Fibroblast of the aortic adventitia (primary cell): ENCODE measurements at places on chromosomes 7 and 10.

GRCh38 chr7:40498924-40499510 lies 364.2 kb downstream of the SUGCT start:
- DNase-seq, result no peak

DNA sequence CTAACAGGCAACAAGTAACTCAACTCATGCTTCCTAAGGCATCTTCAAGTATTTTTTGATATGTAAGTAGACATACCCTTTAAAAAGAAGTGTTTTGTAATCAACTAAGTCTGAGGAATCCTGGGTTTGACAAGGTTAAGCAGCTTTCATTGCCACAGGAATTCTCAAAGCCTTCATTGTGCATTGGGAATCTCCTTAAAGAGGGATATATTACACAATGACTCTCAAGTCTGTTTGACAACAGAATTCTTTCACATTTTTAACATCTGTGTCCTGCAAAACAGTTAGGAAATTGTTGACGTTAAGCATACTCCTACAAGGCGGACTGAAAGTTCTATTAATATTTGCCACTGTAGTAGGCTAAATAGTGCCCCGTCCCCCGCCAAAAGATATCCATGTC lies 71.4 kb downstream of the SGMS1 start:
- peak; percentile 91 for DNase-seq

DNA sequence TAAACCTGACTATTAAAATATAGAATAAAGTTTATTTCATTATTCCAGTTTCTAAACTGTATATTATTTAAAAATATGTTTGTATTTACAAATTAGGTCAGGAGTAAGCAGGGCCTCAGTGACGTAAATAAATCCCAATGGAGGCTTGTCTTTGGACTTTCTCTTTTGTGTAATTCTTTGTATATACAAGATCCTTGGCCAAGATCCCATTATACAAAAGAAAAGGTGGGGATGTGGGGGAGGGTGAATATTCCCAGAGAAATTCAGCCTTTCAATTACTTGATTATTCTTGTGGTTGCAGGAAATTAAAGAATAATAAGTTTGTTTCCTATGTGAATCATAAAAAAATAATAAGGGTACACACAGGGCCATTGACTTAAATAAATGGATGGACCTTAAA lies 178.7 kb upstream of the PRPS1L1 start:
- DNase-seq, result no peak

GRCh38 chr7:141161550-141162535 lies 88.0 kb downstream of the TMEM178B start:
- DNase-seq, result no peak

- DNase-seq, result no peak
These were observed 11.6 kb upstream of the ADCK2 start for GRCh38 chr7:140661124-140661523.

DNA sequence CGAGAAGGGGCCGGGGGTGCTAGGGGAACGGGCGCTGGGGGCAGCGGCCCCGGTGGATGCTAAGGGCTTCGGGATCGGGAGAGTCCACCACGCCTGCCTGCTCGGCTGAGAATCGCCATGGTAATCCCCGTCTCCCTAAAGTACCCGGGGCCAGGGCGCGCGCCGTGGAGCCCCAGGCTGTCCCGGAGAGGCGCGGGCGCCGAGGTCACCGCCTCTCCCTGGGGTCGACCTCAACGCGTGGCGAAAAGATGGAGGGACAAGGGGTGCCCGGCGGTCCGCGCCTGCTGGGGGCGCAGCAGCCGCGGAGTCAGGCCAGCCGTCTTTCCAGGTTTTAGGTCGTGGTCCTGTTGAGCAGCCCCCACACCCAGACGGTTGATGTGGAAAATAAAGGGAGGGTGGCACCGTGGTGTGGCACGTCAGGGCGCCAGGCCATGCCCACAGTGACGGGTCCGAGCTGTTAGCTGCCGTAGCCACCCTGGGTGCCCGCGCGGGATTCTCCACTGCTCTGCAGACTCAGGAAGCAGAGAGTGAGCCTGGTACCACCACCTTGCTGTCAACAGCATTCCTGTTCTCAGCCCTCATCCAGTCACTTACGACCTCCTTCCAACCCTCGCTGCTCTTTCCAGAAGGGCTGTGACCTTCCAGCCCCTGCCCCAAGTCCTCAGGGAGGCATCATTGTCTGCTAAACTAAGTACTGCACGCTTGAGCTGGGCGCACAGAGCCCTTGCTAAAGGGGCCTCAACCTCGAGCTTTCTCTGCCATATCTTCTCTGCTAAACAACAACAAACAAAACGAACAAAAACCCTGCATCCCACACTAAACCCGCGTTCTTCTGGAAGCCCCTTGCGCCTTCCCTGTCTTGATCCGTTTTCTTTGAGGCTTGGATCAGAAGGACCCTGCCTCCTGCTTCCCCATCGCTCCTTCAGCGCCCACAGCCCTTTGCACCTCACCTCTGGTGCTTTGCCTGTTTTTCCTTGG lies 666 bp downstream of the SMKR1 start:
- DNase-seq, result no peak

GRCh38 chr7:120691915-120692314 lies 166.0 kb downstream of the TSPAN12 start:
- DNase-seq, result no peak

DNA sequence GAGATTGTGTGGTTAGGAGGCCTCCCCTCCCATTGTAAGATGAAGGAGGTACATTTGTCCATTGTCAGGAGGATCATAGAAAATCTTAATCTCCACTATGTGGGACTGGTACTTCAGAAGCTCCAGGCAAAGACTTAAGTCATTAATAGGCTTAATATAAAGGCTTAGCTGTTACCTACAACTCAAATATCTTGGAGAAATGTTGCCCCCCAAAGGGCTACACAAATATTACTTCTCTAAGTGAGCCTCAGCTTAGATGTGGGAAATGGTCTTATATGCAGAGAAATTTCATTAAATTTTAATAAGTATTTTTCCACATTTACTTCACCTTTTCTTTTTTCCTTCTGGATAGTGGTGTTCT lies 27.2 kb downstream of the TAS2R41 start:
- DNase-seq, result no peak

- DNase-seq, result peak; percentile 72
These were observed 279.8 kb downstream of the KCNMA1 start for GRCh38 chr10:77357611-77358310.

DNA sequence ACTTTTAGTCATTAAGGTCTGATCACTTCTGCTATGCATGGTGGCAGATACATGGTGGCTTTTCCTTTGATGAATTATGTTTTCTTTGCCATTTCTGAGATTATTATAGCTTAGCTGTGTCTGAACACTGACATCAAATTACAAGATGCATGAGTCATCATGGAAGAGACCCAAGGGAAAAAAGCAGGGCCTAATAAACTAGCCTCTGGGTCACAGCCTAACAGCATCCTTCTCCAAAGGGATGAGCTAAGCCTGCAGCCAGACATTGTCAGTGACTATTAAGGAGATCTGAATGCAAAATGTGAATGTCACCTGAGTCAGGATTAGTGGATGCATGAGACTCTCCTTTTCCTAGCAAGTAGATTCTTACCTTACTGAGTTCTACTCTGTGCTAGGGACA lies 19.1 kb upstream of the OGDHL start:
- peak; percentile 29 for DNase-seq

DNA sequence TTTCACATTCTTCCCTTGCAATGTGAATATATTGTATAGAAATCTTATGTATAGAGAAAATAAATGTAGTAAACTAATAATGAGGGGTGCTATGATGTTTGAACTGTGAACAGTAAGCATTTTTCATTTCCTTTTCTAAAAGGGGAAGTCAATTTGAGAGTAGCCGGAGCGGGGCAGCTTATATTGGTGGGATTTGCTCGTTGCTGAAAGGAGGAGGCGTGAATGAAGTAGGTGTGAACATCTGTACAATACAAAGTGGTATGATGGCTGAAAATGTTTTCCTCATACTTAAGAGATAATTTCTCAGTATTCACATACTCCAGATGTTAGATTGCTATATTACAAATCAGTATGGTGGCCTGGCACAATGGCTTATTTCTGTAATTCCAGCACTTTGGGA lies 87.1 kb downstream of the SRI start:
- DNase-seq, result no peak

- no peak for DNase-seq
These were observed 148.6 kb upstream of the PDE1C start for GRCh38 chr7:32218741-32219288.

DNA sequence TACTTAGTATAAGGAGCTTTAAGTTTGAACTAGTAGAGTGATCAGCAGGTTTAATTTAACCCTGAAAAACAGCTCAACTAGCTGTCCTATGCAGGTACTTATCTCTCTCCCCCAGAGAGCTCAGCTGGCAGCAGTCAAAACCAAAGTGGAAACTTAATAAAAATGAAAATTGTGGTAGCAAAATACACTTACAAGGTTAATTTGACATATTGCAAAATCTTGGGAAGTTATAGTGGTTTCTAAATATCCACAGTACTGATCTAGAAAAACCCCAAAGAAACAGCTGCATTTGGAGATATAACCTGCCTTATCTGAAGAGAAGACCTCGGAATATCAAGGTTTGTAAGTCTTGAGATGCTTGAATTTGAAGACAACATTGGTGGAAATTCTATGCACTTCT lies 269.2 kb downstream of the RNLS start:
- no peak for DNase-seq

GRCh38 chr7:6011541-6011940 lies 2.5 kb downstream of the AIMP2 start:
- DNase-seq, result no peak

GRCh38 chr7:158277219-158278141 lies 310.1 kb downstream of the PTPRN2 start:
- no peak for DNase-seq

- DNase-seq, result no peak
These were observed 806.6 kb downstream of the NXPH1 start for GRCh38 chr7:9240001-9240400.

DNA sequence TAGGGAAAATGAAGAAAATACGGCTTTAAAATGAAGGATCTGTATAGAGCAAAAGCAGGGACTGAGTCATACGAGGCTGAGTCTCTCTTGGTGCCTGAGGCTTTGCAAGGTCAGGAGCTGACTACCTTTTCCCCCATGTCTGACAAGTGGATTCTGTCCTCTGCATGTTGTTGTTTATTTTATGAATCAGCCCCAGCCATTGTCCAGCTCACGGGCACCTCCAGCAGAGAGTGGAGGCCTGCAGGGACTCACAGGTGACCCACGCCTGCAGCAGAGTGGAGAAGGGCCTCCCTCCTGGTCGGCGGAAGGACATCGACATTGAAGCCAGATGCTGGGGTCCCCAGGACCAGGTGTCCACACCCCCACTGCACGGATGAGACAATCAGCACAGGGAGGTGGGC lies 233.9 kb downstream of the WDR37 start:
- DNase-seq, result no peak

DNA sequence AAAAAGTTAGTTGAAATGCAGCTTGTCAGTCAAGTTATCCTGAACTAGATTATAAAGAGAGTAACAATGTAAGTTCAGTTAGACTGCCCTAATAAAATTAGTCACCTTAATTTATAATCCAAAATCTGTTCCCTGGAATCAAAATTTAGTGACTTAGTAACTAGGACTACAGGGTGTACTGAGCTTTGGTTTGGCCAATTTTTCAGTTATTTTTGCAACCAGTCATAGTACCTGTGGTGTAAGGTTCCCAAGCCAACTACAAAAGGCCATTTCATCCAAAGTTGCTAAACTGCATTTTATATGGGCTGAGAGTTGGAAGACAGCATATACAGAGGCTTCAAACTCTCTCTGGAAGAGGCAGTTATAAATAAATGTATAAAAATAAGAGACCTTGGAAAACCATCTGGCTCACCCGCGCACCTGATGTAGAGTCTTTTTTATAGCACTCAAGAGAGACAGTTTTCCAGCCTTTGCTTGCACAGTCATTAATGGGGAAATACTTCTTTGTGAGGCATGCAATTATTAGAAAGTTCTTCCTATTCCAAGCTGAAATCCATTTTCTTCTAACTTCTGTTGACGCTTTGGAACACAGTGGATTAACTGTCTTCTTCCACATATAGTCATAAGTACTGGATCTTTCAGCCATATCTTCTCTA lies 59.2 kb downstream of the PUS7 start:
- no peak for DNase-seq

DNA sequence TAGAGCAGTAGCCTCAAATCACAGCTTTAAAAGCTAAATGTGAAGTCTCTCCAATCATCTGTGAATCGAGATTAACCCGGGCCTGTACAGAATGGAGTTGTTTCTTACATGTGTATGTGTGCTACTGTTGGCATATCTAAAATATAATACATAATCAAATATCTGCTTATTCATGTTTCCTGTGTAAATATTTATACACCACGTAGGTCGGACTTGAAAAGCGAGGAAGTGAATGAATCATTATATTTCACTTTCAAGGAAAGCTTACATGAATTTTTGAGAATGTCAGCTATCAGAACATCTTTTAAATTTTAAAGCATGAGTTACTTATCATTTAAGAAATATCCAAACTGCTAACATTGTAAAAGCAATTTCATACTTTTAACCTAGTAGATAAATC lies 233.3 kb downstream of the SLC25A13 start:
- peak; percentile 8 for DNase-seq

GRCh38 chr10:50432211-50433009 lies 181.1 kb upstream of the ASAH2 start:
- DNase-seq, result no peak
